Mammary epithelial cell (primary cell): ENCODE measurements at places on chromosomes 6 and 20.

DNA sequence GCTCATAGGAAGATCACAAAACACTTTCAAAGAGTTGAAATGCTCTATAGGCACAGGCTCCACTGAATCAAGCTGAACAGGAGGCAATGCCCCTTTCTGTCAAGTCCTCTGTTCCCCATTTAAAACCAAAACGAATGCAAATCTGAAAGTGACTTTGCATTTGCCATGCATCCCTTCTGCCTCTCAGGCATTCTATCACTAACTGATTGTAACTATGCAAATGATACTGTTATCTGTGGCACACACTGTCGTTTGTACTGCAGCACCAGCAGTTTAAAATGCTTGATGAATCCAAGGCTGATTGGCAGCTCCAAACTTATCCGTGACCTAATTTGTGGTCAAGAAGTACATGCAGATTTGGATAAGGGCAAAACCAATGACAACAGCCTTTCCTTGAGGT lies 1067.5 kb upstream of the MAP3K7 start:
- DNase-seq: no peak

GRCh38 chr20:20489648-20490341 lies 121.9 kb downstream of the INSM1 start:
- no peak for DNase-seq

GRCh38 chr6:42166444-42167141 lies 6.6 kb upstream of the GUCA1A start:
- DNase-seq: peak; percentile 78

GRCh38 chr20:32326504-32326845 lies 31.7 kb upstream of the ASXL1 start:
- no peak for DNase-seq

GRCh38 chr20:36777576-36777975 lies 4.0 kb upstream of the DSN1 start:
- DNase-seq: no peak

GRCh38 chr6:45420083-45420908 lies 42.6 kb upstream of the SUPT3H start:
- DNase-seq: peak; percentile 43

GRCh38 chr6:41177287-41177686 lies 14.4 kb upstream of the TREM2 start:
- DNase-seq: no peak

DNA sequence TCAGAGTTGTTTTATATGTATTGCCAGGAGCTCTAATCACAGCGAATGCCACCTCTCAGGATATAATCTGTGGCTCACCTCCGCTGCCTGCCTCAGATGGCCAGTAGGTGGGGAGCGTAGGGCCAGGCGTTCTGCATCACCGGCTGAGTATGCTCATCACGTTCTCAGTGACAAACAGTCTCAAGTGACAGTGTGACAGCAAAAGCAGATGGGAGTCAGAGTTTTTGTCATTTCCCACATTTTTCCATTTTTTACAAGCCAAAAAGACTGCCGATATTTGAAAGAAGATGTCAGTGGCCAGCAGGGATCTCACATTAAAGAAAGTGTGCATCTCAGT lies 208.7 kb downstream of the ALDH8A1 start:
- no peak for DNase-seq

GRCh38 chr6:168045706-168046620 lies 33.0 kb downstream of the FRMD1 start:
- no peak for DNase-seq

- DNase-seq: no peak
Observed at GRCh38 chr20:46915575-46916257, 21.1 kb downstream of the EYA2 start.

DNA sequence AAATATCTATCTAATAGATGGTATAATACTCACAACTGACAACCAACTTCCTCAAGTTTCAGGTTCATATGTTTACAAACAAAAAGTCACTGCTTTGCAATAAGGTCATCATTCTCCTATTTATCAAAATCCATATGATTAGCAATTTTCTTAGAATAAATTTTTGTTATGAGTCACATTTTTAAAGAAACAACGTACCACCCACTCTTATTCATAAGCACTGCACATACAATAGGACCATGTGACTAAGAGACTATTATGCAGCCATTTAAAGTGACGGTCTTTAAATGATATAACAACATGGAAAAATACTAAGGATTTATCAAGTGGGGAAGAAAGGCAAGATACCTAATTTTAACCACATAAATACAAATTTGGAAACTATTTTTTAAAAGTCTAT lies 40.0 kb downstream of the REPS1 start:
- no peak for DNase-seq

- no peak for DNase-seq
Observed at GRCh38 chr20:48958743-48959142, 37.2 kb downstream of the ARFGEF2 start.

GRCh38 chr20:29314294-29314693 lies 1943.2 kb upstream of the DEFB115 start:
- DNase-seq: no peak

- DNase-seq: no peak
Observed at GRCh38 chr20:50594591-50595432, 84.6 kb downstream of the PTPN1 start.

DNA sequence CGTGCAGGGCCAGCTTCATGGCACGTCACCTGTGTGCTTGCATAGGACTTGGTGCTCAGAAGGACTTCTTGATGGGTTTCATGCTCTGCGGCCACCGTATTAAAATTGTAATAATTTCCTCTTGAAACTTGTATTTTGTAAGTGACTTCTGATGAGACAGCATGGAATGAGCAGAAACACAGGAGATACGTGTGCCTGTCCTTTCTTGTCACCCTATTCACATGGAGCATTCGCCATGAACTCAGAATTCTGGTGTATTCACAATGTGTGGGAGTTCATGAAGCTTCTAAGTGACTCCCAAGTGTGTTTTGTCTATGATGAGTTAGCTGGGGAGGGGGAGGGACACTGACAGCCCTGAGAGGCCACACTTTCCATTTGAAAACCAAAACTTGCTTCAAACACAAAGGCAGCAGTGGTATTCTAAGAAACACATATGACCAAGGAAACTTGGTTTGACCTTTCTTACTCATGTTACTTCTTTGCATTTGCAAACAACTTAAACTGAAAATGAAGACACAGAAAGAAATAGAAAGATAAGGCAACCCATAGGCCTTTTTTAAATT lies 92.1 kb upstream of the NEDD9 start:
- DNase-seq: no peak

GRCh38 chr20:50038574-50038991 lies 55.8 kb downstream of the SNAI1 start:
- DNase-seq: no peak

DNA sequence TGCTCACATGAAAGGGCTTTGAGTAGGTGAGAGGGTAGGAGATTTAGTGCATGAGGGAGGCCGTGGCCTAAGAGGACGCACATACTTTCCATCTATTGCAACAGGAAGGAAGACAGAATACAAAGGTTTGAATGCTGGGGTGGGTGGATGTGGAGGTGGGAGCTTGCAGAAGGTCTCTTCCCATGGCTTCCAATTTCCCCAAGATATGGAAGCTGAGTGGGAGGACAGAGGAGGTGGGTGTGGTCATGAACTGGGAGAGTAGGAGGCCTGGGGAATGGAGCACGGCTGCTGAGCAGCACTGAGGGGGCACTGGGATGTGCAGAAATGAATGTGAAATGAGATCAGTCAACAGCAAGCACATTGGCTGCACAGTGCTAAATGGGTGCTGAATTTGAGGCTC lies 70.3 kb downstream of the SCML4 start:
- DNase-seq: no peak

GRCh38 chr6:144468709-144469108 lies 183.6 kb downstream of the UTRN start:
- DNase-seq: no peak

GRCh38 chr6:16483315-16483875 lies 245.0 kb downstream of the GMPR start:
- no peak for DNase-seq

GRCh38 chr6:158043586-158044524 lies 62.2 kb downstream of the SYNJ2 start:
- no peak for DNase-seq

DNA sequence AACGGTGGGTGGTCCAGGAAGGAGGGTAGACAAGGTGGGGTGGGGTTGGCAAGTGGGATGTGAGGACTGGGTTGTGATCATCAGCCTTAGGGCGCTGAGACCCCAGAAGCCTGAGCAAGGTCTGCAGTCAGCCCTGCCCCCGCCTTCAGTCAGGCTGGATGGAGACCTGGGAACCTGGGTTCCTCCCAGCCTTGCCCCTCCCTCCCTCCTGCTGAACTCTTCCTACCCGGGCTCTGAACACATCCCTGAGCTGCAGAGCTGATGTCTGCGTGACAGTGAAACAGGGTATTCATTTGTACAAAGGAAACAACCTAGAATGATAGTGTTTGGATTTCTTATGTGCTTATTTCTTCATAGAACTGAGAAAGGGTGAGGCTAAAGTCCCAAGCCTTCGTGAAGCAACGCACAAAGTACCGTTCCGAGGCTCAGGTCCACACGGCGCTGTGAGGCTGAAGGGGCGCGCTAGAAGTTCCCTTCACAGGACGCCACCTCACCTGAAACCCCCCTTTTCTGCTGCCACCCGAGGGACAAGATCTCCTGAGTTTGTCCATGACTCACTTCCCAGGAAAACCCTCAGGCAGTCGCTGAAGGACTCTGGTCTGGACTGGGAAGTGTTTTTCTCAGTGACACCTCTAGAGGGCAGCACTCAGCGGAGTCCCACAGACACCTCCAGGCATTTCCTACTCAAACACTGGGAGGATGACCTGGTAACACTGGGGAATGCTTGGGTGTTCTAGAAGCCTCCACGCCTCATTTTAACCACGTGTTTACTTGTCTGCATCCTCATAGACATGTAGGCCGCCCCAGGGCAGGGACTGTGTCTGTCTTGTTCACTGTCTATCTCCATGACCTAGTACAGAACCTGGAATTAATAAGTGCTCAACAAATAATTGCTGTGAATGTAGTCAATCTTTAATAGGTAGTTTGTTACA lies 1.2 kb downstream of the GSTA5 start:
- peak; percentile 58 for DNase-seq

DNA sequence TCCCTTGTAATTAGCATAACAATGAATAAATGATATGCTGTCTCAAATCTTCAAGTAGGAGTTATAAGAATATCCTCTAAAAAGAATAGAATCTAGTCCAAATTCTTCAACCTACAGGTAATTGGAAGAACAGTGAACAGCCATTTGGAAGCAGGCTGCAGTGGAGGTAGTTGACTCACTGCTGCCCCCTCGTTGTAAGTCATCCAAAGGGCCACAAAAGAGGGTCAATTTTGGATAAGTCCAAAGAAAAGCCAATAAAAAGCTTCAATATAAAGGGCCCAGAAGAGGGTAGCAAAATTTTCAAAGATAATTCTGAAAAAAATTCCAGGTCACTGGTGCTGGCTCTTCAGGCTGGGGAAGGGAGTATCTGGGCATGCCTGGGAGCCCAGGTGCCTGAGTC lies 60.8 kb upstream of the SSTR4 start:
- peak; percentile 20 for DNase-seq

DNA sequence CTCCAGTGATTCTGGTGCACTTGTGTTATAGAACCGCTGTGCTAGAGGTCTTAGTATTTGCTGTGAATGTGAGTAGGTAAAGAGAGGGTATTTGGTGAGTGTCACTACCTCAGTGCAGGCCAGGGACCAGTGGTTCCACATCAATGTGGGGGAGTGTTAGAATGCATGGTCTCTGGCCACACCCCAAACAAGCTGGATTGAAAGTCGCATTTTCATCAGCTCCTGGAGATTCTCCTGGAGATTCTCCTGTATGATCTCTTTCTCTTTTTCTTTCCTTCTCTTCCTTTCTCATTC lies 26.8 kb upstream of the BCAS1 start:
- no peak for DNase-seq

DNA sequence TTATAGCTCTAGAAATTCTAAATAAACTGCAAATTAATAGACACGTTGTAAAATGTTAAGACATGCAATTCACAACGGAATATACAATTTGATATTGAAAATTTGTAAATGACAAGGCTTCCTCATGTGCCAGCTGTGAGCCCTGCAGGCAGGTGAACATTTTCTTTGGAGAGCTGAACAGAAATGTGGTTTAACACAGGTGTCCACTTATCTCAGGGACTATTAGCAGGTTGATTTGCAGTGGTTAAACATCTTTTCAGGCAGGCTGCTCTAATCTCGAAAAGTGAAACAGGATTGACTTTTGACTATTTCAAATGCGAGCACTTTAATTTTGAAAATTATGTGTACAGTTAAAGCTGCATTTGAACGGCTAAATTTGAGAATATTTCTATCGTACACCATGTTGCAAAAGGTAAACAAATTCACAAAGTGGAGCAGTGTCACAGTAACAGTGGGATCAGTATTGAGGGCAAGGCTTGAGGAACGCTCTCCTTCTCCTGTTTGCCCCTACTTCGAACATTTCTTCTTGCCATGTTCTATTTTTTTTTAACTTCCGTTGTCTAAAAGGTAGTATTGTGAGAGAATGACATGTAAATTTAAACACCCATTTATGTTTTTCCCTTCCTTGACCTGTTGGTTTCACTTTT lies 210.8 kb downstream of the CDKAL1 start:
- DNase-seq: no peak

GRCh38 chr6:120615238-120615637 lies 719.0 kb downstream of the TBC1D32 start:
- DNase-seq: no peak

- DNase-seq: no peak
Observed at GRCh38 chr6:154506991-154507898, 3.2 kb downstream of the CNKSR3 start.

- DNase-seq: no peak
Observed at GRCh38 chr20:58557733-58558342, 42.6 kb upstream of the APCDD1L start.
